ENCODE measurements at places on chromosomes 7 and 10.

DNA sequence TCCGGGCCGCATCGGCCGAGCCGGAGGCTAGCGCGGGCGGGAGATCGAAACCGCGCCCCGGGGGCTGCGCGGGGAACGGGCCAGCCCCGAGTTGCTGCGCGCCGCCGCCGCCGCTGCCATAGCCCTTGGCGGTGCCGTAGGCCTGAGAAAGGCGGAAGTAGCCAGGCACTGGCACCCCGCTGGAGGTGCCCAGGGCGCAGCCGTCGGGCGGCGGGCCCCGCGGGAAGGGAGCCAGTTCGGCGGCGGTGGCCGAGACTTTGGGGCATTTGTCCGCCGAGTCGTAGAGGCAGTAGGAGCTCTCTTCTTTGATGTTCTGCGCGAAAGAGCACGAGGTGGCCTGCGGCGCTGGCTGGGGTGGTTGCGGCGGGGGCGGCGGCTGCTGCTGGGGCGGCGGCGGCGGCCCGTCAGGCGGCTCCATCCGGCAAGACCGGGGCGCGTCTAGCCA is 587 bp downstream of the HOXA10 start:
- DNase-seq, result peak; percentile 60

DNA sequence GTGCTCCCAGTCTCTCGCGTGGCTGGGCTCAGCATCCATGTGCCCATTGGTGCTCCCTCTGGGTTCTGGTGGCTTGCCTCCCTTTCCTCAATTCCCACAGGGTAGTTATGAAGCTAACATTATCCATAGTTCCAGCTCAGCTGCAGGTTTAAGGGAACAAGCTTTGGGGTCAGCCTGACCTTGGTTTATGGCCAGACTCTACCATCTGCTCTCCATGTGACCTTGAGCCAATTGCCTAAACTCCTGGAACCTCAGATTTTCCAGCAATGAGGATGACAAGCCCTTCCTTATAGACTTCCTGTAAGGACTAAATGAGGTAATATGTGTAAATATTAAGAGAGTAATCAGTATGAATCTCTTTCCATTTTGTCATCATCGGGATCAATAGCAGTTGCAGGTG is 10.1 kb upstream of the SLC29A3 start:
- no peak for DNase-seq

DNA sequence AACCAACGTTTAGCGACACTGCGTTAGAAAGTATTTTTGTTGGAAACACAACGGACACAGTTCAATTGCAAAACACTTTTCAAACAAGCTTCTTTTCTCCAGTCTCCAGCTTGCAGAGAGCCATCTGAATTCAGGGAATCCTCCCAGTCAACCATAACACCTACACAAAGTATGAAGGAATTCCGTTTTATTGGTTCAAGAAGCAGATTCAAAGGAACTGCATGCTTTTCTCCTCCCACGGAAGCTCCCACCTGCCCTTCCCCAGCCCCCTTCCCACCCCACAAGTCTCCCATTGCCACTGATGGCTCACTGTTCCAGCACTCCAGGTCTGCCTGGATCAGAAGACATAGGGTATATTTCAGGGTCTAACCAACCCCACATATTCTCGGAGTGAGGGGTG is 190.6 kb upstream of the TCF7L2 start:
- no peak for DNase-seq

GRCh38 chr7:23913016-23913415 is 203.0 kb downstream of the STK31 start:
- DNase-seq, result no peak

GRCh38 chr7:30594048-30594539 is 584 bp upstream of the GARS1 start:
- peak; percentile 73 for DNase-seq

DNA sequence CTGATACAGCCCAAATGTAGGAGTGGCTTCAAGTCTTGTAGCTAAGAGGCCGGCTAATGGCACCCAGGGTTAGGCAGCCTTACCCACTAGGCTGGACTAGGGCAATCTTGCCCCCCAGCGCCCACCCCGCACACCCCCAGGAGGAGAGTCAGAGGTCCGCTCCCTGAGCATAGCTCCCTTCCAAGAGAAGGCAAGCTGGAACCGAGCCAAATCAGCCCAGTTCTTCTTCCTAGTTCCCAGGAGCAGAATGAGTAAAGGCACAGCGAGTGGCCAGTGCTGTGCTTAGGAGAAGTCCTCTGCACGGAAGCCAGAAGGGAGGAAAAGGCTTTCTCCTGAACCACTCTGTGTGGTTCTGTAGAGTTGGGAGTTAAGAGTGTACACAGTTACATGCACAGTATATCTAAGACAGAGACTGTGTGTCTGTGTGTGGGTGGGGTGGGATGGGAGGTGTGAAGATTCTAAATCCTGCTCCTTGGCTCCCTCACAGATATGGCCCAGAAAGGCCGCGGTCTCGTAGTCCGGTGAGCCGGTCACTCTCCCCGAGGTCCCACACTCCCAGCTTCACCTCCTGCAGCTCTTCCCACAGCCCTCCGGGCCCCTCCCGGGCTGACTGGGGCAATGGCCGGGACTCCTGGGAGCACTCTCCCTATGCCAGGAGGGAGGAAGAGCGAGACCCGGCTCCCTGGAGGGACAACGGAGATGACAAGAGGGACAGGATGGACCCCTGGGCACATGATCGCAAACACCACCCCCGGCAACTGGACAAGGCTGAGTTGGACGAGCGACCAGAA is 59.7 kb upstream of the PDCD4 start:
- DNase-seq, result no peak

DNA sequence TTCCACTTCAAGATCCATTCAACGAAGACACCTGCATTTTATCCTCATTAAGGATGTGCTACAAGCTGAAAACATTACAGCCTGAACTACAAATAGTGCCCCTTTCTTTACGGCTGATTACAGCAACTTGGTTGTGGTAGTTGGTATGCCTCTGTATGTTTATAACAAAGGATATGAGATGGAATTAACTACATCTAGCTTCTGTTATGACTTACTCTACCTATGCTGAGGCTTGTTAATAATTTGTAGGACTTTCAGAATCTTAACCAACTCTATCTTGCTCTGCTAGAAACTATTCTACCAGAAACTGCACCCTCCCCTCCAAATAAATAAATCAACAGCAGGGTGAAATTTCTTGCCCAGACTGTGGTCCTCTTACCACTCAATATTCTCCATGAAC is 448.1 kb downstream of the GRM8 start:
- no peak for DNase-seq

DNA sequence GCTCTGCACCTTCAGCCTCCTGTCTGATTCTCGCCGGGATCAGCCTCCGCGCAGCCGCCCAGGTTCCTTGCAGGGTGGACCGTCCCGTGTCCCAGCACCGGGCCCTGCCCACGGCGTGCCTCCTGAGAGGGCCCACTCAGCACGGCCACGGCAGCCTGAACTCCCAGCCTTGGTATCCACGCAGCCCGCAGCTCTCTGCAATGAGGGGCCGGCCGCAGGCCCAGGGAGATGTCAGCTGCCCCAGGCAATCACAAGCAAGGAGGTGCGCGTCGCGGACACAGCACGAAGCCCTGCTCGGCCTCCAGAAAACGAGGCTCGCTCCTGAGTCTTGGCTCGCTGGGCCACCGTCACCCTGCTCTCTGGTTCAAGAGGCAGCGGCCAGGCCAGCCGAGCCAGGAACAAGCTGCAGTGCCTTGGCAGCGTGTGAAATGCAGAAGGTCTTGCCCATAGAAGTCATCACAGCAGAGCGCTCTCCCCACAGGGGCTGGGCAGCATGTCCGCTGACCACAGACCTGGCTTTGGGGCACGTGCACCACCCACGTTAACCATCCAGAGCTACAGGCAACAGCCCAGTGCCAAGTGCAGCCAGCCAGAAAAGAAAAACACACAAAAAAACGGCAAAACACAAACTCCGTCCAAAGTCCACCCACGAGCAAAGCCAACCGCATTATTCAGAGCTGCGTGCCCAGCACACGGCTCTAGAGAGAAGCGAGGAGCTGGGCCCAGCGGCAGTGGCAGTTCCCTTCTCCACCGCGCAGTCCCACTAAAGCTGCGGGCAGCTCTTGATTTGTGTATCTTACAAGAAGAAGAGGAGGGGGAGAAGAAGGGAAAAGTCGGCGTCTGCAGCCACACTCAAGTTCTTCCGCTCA is 13.9 kb downstream of the GPER1 start:
- DNase-seq, result no peak

- DNase-seq, result no peak
Measured at GRCh38 chr10:31263903-31264302, 55.1 kb upstream of the ZEB1 start.

GRCh38 chr7:40516376-40516775 is 381.6 kb downstream of the SUGCT start:
- DNase-seq, result no peak

DNA sequence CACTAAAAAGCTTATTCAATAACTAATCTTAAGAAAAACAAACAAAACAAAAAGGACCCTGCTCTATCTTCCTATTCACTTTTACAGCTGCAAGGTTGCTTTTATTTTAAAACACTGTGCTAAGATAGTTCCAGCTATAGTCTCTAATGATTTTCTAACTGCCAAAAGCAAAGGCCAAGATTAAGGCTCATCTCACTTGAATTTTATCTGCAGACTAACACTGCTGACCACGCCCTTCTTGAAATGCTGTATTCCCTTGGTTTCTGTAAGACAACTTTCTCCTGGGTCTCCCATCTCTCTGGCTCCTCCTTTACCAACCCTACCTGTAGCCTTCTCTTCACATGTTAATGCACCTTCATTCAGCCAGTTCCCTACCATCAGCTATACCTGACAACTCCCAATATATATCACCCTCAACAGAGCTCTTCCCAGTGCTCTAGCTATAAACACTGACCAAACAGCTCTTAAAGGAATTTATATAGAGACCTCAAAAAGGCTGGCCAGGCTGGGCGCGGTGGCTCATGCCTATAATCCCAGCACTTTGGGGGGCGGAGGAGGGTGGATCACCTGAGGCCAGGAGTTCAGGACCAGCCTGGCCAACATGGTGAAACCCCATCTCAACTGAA is 11.7 kb downstream of the SRPK2 start:
- no peak for DNase-seq

- DNase-seq, result no peak
Measured at GRCh38 chr7:8063706-8064297, 95.2 kb downstream of the GLCCI1 start.

DNA sequence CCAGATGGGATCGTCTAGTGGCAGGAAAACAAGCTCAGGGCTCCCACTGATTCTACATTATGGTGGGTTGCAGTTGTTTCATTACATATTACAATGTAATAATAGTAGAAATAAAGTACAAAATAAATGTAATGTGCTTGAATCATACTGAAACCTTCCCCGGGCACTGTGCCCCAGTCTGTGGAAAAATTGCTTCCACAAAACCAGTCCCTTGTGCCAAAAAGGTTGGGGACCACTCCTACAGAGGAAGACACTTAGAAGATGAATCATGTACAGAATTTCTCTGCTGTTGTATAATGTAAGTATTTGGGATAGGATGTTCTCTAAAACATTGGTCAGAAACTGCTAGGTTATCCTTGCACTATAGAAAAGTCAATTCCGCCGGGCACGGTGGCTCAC is 11.3 kb upstream of the PHYH start:
- no peak for DNase-seq

DNA sequence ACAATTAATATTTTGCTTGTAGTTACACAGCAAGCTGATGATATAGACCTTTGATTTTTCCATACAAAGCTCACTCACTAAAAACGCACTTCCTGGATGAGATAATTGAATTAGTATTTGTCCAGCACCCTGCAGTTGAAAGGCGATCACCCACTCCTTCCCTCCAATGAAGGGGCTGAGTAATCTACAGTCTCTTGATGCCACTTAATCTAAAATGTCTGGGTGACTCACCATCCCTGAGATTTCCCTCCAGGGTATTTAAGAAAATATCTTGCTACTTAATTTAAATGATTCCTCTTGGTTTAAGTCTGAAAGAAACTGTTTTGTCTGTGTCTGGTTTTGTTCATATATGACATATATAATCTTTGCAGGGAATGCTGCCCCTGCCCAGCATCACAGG is 515.3 kb downstream of the GRID1 start:
- no peak for DNase-seq

DNA sequence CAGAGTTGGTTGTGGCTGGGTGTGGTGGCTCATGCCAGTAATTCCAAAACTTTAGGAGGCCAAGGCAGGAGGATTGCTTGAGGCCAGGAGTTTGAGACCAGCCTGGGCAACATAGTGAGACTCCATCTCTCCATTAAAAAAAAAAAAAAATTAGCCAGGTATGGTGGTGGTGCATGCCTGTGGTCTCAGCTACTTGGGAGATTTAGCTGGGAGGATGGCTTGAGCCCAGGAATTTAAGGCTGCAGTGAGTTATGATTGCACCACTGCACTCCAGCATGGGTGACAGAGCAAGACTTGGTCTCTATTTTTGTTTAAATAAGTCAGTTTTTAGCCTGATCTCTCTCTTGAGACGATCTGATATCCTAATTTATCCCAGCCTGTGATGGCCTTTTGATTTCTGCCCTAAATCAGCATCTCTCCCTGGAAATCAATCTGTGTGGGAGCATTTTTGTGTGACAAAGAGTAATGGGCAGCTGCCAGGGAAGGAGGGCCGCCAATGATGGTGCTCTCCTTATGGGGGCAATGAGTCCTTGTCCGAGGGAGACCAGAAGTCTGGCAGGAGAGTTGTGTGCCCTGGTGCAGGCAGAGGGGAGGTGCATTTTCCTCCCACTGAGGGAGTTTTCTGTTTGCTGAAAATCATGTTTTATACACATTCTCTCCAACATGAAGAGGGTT is 111.0 kb downstream of the NRP1 start:
- no peak for DNase-seq

GRCh38 chr7:47556511-47557180 is 25.3 kb downstream of the TNS3 start:
- DNase-seq, result no peak

DNA sequence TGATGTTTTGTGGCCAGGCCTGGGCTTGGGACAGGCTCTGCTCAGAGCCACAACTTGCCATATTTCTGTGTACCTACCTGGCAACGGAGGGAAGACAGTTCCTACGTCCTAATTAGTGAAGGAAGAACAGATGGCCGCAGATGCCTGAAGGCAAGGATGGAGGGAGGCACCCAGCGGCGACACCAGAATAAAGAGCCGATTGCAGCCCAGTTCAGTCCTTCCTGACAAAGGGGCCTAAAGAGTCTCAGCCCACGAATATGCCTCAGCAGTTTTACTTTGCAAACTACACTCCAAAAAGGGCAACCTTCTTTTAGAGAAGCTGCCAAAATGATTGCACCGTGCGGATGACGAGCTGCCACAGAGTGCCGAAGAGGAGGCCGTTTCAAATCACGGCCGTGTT is 585.8 kb downstream of the GLRX3 start:
- no peak for DNase-seq

- no peak for DNase-seq
Measured at GRCh38 chr7:148888300-148888699, 4.2 kb upstream of the EZH2 start.

GRCh38 chr7:2969398-2970306 is 74.0 kb downstream of the CARD11 start:
- DNase-seq, result no peak

GRCh38 chr10:117214401-117214800 is 17.1 kb downstream of the KCNK18 start:
- DNase-seq, result no peak

- peak; percentile 63 for DNase-seq
Measured at GRCh38 chr7:8217200-8218068, 44.5 kb downstream of the ICA1 start.

GRCh38 chr10:84371944-84372343 is 43.6 kb downstream of the CCSER2 start:
- no peak for DNase-seq

- no peak for DNase-seq
Measured at GRCh38 chr10:112279433-112279832, 3.8 kb upstream of the TECTB start.

Measured in Kasumi-1 (cell line).